ENCODE measurements at places on chromosomes 5 and 9. TPM values are rescaled to one million over a fixed set of nuclear protein-coding genes. Genes with fewer than 3 reads are reported as not detected.

Gene DMRT3
- total RNA-seq, result not detected

Gene PRR7
- total RNA-seq, result 1.6 TPM

Gene OR1Q1
- total RNA-seq, result not detected

Gene CD14
- 0.32 TPM for total RNA-seq

Gene MCIDAS
- not detected for total RNA-seq

Gene TMEM171
- total RNA-seq, result 0.26 TPM

Gene HACD4
- total RNA-seq, result 4.9 TPM

Measured in bronchial smooth muscle cell (primary cell).